NT2/D1 (cell line): ENCODE measurements at places on chromosomes 7 and 10.

GRCh38 chr7:22181663-22182062 is 175.3 kb downstream of the RAPGEF5 start:
- no peak for DNase-seq

DNA sequence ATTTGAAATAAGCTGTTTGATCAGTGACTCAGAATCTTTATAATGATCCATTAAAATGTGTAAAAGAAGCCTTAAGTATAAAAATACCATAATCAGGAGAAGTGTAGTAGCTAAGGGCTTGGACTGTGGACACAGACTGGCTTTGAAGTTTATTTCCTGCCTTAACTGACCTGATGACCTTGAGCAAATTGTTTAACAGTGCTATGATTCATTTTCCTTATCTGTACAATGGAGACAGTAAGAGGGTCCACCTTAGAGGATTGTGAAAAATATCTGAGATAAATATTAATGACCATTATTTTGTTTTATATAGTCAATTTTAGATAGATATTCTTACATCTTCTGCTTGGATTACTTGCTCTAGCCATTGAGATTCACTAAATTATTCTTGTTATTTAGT is 13.3 kb upstream of the RPA3 start:
- no peak for DNase-seq

- no peak for DNase-seq
Observed at GRCh38 chr7:101917566-101917965, 100.1 kb downstream of the CUX1 start.

GRCh38 chr7:150586068-150586784 is 19.0 kb downstream of the GIMAP4 start:
- DNase-seq = no peak

DNA sequence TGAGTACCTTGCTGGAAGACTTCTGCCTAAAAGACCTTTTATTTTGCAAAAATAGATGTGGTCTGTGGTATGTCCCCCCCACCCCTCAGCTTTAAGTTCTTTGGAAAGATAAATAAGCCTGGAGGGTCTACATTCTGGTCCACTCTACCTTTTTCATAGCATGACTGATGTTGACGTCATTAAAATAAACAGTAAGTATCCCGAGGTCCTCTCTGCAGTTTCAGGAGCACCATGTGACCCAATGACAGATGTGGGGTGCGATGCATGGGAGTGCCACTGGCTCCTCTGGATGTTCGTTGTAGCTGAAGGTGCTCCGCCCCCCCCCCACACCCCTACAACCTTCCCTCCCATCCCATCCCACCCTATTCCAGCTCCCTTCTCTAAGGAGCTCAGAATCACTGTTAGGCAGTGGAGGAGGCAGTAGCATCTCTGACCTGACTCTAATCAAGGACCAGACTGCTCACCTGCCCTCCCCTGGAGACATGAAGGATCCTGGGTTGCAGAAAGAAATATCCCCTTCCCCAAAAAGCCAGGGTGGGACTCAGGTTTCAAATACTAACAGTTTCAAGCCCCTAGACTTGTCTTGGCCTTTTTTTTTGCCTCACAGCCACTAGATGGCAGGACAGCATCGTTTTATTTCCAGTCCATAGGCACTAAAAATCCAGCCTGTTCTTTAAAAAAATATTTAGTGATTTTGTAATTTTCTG is 25.1 kb downstream of the CASP7 start:
- DNase-seq = no peak

DNA sequence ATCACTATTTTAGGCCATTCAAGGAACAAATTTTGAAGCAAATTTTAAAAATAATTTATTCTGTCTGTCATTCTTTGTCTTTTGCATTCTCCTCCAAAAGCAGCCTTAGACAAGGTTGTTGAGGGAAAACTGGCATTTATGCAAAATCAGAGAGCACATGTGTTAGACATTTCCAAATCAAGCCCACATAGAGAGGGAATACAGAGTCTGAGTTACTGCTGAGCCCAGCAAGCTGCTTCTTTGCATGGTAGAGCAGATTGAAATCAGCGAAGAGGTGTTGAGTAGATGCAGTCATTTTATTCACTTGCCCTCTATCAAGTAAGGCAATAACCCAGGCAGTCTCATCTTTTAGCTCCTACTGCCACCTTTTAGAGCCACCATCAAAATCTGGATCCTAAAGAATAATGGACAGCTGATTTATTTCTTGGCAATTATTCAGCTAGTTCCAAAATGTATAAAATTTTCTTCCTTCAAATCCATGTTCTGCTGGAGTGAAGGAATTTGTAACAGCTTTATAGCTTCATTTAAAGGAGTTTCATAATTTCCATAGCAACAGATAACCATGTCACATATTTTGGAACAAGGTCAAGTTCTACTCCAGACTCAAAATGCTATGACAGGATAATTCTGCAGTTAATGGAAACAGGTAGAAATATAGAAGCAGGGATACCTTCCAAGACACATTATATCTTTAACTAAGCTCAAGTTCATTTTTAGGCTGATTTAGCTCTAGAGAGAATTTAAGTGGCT is 7.3 kb upstream of the PCDH15 start:
- DNase-seq = no peak

DNA sequence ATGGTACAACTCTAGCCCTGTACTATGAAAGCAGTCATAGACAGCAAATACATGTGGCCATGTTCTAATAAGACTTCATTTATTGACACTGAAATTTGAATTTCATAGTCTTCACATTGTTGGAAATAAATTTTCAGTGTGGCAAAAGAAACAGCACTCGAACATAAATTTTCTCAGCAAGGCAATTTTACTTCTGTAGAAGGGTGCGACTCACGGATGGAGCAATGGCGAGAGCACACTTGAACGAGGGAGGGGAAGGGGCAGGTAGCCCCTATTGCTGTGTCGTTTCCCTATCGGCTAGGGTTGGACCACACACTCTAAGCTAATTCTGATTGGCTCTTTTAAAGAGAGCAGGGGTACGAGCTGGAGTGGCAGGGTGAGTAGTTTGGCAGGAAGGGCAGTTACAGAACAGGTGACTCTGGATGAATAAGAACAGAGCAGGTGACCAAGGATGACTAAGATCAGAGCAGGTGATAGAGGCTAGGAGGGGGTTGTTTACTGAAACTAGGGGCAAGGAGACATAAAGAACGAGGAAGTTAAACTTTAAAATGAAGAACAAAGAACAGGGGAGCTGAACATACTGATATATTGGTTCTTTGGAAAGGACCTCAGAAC is 52.0 kb downstream of the LRRC4 start:
- DNase-seq = no peak

DNA sequence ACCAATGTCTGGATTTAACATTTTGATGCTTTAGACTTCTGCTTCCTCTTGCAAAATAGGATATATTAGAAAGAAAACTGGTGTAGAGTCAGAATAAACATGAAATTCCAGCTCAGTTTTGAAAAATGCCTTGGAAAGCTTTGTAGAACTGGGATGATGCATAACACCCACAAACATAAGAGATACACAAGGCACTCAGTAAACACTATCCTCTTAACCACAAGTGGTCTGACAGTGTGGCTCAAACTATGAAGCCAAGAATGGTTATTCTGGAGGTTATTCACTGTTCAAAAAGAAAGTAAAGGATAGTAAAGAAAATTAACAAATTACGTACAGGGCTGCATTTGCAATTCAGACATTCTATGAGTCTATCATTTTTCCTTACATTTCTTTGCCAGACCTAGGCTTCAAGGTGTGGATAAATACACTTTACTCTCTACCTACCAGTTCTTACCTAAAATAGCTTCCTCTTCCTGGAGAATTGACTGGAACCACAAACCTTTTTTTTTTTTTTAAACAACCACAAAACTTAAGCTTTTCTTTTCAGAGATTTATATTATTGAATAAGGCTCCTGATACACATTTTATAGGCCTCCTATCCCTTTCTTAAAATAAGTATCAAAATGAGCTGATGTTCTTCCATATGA is 9.0 kb upstream of the RSBN1L start:
- DNase-seq = no peak

GRCh38 chr7:47952224-47952623 is 4.0 kb upstream of the PKD1L1 start:
- DNase-seq = no peak

- DNase-seq = no peak
Observed at GRCh38 chr10:129898706-129899268, 65.3 kb downstream of the EBF3 start.

DNA sequence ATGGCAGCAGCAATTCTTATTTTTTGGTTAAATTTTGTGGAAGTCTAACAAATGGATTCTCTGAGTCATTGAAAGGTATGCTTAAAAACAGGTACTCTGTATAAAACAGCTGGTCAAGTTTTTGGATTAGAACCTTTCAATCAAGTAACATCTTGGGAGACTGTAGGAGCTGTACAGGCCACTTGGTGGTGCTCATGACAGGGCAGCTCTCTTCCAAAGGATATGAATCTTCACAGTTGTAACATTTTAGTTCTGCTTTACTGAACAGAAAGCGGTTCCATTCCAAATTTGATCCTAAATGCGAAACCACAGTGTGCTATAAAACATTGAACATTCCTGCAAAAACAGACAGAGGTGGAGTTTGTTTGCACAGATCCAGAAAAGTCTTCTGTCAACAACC is 44.5 kb upstream of the AGR3 start:
- no peak for DNase-seq

GRCh38 chr10:127949831-127950230 is 42.9 kb downstream of the PTPRE start:
- DNase-seq = no peak
